Adipose tissue (tissue), 3 donors: ENCODE measurements at places on chromosomes 7 and 10. TPM values are rescaled to one million over a fixed set of nuclear protein-coding genes. Genes with fewer than 3 reads are reported as not detected.

HMX3 gene
- 0.67 TPM for polyA plus RNA-seq

DRGX gene
- not detected for polyA plus RNA-seq

COBL gene
- polyA plus RNA-seq, result 4.8 TPM

KRIT1 gene
- 18.9 TPM for polyA plus RNA-seq

CLRN3 gene
- 0.07 TPM for polyA plus RNA-seq

NEBL gene
- polyA plus RNA-seq, result 1.2 TPM

AZGP1 gene
- polyA plus RNA-seq, result 202 TPM

NKX2-3 gene
- 0.90 TPM for polyA plus RNA-seq

WDFY4 gene
- polyA plus RNA-seq, result 2.1 TPM

NUTM2D gene
- 2.4 TPM for polyA plus RNA-seq

CYP2C18 gene
- 0.22 TPM for polyA plus RNA-seq

NPFFR1 gene
- polyA plus RNA-seq, result under 0.01 TPM

RHOBTB1 gene
- 3.5 TPM for polyA plus RNA-seq

LRRC18 gene
- not detected for polyA plus RNA-seq

PGAM2 gene
- polyA plus RNA-seq, result 1.3 TPM

CCNY gene
- 14.0 TPM for polyA plus RNA-seq

CRHR2 gene
- polyA plus RNA-seq, result 0.22 TPM

KLHDC10 gene
- polyA plus RNA-seq, result 9.1 TPM

TMEM120A gene
- polyA plus RNA-seq, result 117 TPM

CFAP70 gene
- 3.0 TPM for polyA plus RNA-seq

SPAM1 gene
- not detected for polyA plus RNA-seq

PARD3 gene
- polyA plus RNA-seq, result 20.6 TPM

SPDYE16 gene
- polyA plus RNA-seq, result 0.10 TPM

DLX5 gene
- polyA plus RNA-seq, result not detected

ANKRD1 gene
- polyA plus RNA-seq, result 2.5 TPM

SH2D4B gene
- not detected for polyA plus RNA-seq

SLC26A3 gene
- 0.05 TPM for polyA plus RNA-seq

AKR1C2 gene
- 200 TPM for polyA plus RNA-seq

FAM25A gene
- not detected for polyA plus RNA-seq

AIFM2 gene
- 24.6 TPM for polyA plus RNA-seq

CALCR gene
- polyA plus RNA-seq, result not detected

LIPA gene
- polyA plus RNA-seq, result 34.5 TPM

WAC gene
- 39.8 TPM for polyA plus RNA-seq

DPP6 gene
- polyA plus RNA-seq, result not detected

SCART1 gene
- 0.93 TPM for polyA plus RNA-seq

STEAP4 gene
- 60.6 TPM for polyA plus RNA-seq

FRMPD2 gene
- not detected for polyA plus RNA-seq

FKBP6 gene
- not detected for polyA plus RNA-seq

LRGUK gene
- 0.07 TPM for polyA plus RNA-seq

PPP1R17 gene
- not detected for polyA plus RNA-seq

SRRT gene
- polyA plus RNA-seq, result 57.4 TPM

C10orf62 gene
- not detected for polyA plus RNA-seq

ADRA2A gene
- 10.6 TPM for polyA plus RNA-seq

PALD1 gene
- 3.8 TPM for polyA plus RNA-seq

EPHB6 gene
- 12.8 TPM for polyA plus RNA-seq

BTRC gene
- polyA plus RNA-seq, result 4.4 TPM

GSDME gene
- polyA plus RNA-seq, result 5.0 TPM

SLC16A9 gene
- 0.19 TPM for polyA plus RNA-seq

C10orf90 gene
- polyA plus RNA-seq, result 0.12 TPM

RELN gene
- 2.0 TPM for polyA plus RNA-seq

PIK3AP1 gene
- 9.7 TPM for polyA plus RNA-seq

HOXA2 gene
- 0.92 TPM for polyA plus RNA-seq

GNGT1 gene
- polyA plus RNA-seq, result not detected

KCNH2 gene
- polyA plus RNA-seq, result 3.4 TPM

AGBL3 gene
- 0.90 TPM for polyA plus RNA-seq

RAPGEF5 gene
- polyA plus RNA-seq, result 7.0 TPM

AUTS2 gene
- polyA plus RNA-seq, result 8.3 TPM

GSAP gene
- polyA plus RNA-seq, result 3.6 TPM
